HepG2 (cell line): ENCODE measurements at places on chromosomes 3 and 15.

- DNase-seq: no peak
Measured at GRCh38 chr3:177973241-177973840, 562.9 kb upstream of the KCNMB2 start.

DNA sequence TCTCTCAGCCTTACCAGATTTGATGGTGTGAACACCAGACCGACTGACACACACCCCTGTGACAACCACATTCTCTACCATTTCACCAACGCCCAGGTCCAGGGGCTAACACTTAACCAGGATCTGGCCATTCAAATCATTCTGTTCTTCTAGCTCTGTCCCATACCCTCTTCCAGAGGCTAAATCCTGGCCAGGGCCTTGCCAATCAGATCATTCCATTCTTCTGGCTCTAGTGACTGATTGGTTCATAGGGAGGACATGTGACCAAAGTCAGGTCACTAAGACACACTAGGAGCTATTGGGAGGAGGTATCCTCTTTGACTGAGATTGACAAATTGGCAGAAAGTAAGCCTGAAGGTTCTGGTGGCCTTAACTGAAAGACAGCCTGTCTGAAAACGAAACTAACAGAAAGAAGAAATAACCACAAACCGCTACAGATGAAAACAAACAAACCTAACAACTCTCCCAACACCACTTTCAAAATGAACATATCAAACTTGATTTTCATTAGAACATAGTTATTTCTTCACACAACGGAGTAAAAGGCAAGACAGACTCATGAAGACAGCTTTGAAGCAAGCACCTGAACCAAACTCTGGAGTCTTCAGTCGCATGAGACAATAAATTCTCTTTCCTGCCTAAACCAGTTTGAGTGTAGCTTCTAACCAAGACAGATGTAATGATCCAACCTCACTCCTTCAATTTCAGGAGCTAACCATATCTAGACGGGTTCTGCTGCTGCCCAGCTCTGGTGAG lies 68.5 kb downstream of the TRANK1 start:
- DNase-seq: no peak

GRCh38 chr3:127053450-127053849 lies 70.5 kb downstream of the PLXNA1 start:
- DNase-seq: no peak

DNA sequence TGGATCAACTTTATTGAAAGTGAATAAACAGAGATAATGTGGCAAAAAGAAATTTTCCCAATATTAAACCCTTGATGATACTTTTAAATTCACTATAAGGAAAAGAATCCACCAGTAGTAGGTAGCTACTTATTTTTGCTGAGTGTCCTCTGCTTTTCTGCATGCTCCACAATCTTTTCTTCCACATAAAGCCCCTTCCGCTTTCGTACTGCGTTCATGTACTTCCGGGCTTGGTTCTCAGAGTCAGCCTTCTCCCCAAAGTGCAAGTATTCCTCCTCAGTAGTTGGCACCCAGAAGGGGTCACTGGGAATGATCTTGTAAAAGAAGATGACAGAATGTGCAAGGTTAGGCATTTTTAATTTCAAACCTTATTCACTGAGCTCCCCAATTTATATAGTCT lies 84.4 kb upstream of the MEX3B start:
- DNase-seq: no peak

DNA sequence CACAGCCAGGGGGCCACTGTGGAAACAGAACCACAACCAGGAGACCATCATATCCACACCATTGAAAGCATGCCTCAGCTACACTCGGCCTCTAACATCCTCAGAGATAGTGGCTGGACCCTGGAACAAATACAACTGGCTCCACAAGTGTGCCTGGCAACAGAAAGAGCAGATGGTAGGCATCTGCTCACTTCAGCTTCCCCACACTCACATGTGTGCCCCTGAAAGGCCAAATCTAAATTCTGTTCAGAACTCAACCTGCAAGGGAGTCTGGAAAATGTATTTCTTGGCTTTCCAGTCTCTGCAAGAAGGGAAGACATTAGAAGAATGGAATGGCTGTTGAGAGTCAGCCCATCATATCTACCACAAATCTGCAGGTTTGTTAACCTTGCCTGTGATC lies 54.7 kb upstream of the CTNNB1 start:
- DNase-seq: no peak

- no peak for DNase-seq
Measured at GRCh38 chr15:58457466-58457965, 25.7 kb downstream of the LIPC start.

DNA sequence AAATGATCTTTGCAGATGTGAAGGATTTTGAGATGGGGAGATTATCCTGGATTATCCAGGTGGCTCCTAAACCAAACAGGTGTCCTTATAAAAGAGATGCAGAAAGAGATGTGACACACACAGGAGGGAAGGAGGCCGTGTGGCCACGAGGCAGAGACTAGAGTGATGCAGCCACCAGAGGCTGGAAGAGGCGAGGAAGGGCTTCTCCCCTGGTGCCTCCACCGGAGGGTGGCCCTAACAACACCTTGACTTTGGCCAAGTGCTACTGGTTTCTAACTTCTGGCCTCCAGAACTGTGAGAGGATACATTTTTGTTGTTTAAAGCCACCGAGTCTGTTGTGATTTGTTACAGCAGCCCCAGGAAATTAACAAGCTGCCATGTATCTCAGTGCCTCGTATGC lies 127.1 kb downstream of the ASB7 start:
- DNase-seq: no peak

GRCh38 chr3:45656575-45657363 lies 32.4 kb upstream of the SACM1L start:
- peak; percentile 90 for DNase-seq

DNA sequence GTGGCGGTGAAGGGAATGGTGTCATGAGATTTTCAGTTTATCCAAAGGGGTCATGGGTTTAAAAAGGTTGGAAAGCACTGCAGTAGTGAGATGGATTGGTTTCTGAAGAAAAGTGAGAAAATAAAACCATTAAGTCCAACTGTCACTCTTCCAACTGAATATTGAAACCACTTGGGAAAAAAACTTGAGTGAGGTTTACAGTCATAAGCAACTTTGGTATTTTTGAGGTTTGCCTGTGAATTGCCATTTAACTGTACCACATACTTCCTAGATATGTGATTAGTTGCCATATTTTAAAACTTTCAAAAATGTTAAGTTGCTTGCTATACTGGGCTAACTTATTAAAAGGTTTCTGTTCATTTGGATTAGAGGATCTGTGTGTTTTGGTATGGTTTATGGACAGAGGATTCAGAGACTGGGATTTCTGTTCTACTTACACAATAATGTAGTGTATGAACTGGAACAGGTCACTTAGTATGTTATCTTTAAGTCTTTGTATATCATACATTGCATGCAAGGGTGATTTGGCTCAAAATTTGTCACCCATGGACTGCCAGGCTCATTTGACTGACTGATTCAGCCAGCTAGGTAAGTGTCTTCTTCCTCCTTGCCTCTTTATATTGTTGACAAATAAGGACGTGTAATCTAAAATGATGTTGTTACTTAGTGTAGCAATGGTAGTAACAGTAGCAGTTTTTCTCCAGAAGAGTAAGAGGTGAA lies 201.4 kb upstream of the EOMES start:
- DNase-seq: no peak

DNA sequence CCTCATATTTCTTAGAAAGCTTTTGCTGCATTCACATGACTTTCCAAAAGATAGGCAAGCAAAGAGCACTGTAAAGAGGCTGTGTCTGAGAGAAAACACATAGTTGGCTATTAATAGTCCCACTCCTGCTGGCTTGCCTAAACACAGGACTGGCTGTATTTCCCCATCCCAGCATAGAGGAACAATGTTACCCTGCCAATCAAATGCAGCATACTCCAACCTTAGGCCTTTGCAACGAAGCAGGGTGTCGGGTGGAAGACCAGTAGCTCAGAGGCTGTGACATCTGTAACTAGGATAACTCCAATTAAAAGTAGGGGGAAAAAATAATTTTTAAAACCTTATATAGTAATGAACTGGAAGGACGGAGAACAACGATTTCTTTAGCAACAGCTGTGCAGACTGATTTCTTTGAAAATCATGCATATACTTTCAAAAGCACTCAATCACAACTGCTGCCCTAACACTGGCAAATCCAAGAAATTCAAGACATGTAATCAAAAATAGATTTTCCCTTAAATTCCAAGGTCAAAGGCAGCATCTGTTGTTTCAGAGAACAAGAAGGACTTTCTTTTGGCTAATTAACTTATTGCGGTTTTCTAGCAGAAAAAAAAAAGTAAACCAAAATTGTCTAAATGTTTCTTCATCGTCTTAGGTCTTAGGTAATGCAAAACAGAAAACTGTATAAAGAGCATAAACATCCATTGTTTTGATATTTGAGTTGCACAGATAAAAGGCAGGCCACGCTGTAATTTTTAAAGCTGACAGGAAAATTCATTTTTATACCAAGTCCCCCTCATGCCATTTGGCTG lies 139.3 kb downstream of the TNIK start:
- no peak for DNase-seq

DNA sequence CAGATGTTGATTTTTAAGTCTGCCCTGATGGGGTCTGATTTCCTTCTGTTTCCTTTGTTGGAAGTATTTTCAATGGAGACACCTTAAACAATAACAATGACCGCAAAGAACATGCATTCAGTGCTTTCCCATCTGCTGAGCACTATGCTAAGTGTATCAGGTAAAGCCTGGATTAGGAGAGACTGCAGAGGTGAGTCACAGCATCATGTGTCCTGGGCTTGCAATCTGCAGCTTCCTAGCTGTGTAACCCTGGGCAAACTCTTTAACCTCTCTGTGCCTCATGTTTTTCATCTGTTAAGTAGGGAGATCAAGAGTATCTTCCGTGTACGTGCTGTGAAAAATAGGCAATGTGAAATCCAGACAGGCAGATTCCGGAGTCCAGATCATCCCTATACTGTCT lies 13.3 kb upstream of the CHRNB4 start:
- no peak for DNase-seq

GRCh38 chr15:66800584-66801235 lies 98.7 kb downstream of the SMAD6 start:
- DNase-seq: no peak

- DNase-seq: no peak
Measured at GRCh38 chr3:45440131-45440530, 51.8 kb downstream of the LARS2 start.

- no peak for DNase-seq
Measured at GRCh38 chr3:5095886-5096285, 26.2 kb upstream of the ARL8B start.

- DNase-seq: no peak
Measured at GRCh38 chr3:95356764-95357501, 1294.1 kb downstream of the NSUN3 start.

DNA sequence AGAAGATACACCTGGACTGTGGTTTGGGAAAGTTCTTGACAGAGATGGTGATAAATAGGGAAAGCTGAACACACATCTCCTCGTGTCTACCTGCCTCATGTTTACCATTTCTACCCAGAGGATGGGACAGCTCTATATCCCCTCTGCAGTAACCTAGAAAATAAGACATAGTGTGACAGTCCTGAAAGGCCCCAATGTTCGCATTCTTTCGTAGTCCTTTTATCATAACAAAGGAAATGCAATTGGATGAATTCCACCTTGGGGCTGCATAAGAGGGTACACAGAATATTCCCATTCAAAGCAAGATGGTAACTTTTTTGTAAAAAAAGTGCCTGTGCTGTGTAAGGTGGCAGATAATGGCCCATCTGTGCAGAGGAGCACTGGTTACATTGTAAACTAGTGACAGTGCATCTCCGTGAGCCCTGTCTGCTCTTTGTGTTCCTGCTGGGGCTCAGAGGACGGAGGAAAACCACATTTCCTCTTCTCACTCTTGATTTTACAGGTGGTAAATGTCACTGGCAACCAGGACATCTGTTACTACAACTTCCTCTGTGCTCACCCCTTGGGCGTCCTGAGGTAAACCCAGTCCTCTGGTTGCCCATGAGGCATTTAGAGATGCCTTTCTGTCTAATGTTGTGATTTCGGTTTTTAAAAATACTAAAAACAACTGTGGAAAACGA lies 74.3 kb downstream of the SIDT1 start:
- DNase-seq: no peak

DNA sequence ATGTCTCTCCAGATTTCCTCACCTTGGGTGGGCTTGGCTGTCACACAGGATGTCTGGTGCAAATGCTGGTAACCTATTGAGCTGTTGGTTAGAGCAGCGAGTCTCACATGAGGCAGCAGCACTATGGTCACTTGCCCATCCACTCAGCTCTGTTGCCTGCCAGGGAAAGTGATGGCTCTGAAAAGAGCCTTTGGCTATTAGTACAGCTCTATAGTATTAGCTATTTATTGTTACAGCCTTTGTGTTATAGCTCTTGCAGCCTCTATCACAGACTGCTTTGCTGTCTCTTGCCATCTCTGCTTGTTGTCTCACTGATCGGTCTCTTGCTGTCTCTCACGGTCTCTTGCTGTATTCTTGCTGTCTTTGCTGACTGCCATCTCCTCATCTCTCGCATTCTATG lies 114.3 kb downstream of the MFSD1 start:
- DNase-seq: no peak

- DNase-seq: no peak
Measured at GRCh38 chr15:83014205-83014653, 2.8 kb upstream of the C15orf40 start.

- DNase-seq: no peak
Measured at GRCh38 chr15:27714675-27715074, 384.4 kb downstream of the OCA2 start.

DNA sequence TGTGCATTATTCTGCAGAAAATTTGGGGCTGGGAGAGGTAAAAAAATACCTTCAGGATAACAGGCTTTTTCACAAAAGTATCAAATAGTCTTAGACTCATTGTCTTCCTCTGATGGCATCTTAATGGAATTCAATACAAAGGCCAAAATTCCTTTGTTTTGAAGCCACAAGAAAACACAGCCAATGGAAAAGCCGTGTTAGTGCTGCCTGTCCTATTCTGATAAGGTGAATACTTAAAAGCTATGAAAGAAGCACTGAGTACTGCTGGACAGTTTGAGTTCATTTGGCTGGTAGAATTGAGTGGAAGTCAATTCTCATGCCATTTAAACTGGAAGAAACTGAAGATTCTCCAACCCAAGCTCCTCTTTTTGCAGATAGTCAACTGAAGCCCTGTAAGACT lies 395.3 kb upstream of the TPRG1 start:
- DNase-seq: no peak

DNA sequence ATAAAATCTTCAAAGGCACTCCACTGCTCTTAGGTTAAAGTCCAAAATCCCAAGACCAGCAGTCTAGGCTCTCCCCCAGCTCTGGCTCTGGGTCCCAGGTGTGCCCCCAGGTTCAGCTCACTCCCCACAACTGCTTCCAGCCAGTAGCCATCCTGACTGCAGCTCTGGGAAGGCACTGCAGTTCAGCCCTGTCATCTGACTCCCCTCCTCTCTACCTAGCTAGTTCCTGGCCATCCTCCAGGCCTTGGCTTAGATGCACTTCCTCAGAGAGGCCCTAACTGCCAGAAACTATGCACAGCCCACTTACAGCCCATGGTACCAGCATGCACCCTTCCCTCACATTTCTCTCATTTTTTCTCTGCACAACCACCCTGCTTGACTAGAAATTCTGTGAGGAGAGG lies 25.5 kb downstream of the TBC1D2B start:
- no peak for DNase-seq

DNA sequence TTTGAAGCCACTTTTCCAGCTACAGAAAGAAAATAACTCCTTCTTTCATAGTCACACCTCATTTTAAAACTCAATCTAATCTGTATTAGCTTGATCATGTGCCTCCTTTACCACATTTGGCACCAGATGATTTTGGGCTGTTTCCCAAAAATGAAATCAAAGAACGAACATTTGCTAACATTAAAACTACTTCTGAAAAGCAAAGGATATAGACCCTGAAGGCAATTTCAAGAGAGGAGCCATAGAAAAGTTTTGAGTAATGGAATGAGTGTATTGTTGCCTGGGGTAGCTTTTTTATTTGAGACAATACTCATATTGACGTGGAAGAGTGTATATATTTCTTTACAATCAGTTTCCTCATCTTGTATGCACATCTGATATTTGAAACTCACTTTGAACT lies 152.8 kb upstream of the TBL1XR1 start:
- no peak for DNase-seq
